ENCODE measurements at places on chromosomes 11 and 22.

DNA sequence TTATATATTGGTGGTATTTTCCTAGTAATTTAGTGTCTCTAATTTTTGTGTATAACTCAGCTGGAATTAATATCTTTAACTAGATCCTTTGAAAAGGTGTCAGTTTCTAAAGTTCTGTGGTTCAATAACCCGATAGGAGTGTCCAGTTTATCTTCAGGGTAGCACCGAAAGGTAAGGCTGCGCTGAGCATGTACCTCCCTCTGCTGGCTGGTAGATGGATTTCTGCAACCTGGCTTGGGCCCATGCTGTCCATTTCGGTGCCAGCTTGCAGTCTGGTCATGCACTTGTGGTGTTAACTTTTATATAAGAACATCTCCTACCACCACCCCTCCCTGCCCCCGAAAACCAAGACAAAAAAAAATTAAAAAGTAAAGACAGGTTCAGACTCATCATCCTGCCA is 24.7 kb downstream of the EXT2 start:
- DNase-seq = no peak

DNA sequence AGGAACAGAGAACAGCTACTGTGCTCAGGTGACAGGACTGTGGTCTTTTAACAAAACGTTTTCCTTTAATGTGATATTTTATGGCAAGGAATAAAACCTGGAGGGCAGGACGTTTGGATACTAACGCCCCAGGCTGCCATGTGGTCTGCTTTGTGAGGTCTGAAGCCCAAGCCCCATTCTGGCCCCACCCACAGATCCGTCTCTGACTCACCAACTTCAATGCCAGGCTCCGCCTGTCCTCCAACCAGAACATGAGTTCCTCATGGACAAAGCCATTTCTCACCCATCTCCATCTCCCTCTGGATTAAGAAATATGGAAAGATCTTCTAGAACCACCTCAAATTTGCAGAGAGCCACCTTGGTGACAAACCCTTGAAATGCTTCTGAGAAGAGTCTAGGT is 148.8 kb downstream of the CRYBB2 start:
- DNase-seq = no peak

DNA sequence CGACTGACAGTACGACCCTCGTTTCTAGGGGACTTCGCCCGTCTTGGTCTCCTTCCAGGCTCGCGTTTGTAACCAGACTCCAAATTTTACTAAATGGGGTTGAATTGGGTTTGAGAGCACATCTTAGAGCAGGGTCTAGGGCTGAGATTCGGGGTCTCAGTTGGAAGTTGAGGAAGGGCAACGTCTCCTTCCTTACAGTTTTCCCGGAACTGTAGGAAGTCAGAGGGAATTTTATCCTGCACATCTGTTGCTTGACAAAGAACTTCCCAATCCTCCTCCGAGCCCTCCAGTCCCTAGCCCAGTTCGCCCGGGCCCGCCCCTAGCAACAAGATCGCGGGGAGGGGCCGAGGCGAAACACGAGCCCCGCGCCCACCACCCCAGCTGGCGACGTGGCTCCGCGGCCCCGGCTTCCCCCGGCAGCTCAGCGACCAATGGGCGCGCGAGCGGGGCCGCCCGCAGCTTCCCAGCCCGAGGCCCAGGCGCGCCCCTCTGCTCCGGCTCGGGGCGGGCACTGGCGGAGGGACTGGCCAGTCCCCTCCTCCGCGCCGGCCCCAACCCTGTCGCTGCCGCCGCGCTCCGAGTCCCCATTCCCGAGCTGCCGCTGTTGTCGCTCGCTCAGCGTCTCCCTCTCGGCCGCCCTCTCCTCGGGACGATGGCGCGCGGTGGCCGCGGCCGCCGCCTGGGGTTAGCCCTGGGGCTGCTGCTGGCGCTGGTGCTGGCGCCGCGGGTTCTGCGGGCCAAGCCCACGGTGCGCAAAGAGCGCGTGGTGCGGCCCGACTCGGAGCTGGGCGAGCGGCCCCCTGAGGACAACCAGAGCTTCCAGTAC is at the start of gene RCN1:
TSS of gene RCN1 (plus strand) at position 530 of the 826 bp plus-strand sequence. CDS start at position 653, 123 bp downstream.
- peak; percentile 95 for DNase-seq

DNA sequence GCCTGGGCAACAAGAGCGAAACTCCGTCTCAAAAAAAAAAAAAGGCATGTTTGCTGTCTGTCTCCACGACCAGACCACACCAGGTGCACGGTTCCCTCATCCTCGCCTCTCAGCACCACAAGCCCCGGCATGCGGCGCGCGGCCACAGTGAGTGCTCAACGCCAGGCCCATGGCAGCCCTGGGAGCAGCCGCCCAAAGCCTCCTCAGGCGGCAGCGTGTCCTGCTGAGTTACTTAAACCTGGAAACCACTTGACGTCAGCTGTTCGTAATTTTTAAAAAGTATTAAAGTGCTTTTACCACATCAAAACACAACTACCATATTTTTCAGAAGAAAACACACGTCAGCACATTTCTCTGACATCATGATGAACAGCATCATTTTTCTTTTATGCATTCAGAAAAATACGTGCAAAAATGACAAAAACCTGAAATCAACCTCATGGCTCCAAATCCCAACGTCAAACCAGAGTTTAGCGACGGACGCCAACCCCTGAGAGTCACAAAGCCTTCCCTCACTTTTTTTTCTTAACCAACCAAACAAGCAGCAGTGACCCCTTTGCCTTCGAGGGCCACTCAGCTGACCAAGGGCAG is 2.1 kb downstream of the DEAF1 start:
- no peak for DNase-seq

- peak; percentile 63 for DNase-seq
Observed at GRCh38 chr11:122341477-122341876, 225.5 kb upstream of the BLID start.

GRCh38 chr11:3130269-3131071 is 34.6 kb downstream of the OSBPL5 start:
- DNase-seq = no peak

DNA sequence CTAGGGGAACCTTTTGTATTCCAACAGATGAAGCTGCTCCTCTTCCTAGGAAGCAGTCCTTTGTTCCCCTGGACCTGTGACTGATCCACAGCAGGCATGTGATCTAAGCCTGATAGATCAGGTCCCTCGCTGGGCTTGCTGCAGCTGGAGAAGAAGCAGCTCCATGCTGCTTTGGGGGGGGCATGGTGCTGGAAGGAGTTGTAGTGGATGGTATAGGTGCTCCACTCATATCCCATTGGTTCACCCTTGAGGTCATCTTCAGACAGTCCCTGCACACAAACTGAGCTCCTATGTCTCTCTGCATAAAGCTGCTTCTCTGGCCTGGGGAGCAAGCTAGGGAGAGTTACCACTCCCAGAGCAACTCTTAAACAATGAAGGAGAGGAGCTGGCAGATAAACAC is 9.5 kb upstream of the RIC3 start:
- no peak for DNase-seq

All from lung (tissue), 17 donors.